NCI-H774 (cell line): ENCODE measurements at places on chromosomes 2 and 18.

GRCh38 chr2:8608411-8608954 is 73.4 kb upstream of the ID2 start:
- no peak for DNase-seq

- no peak for DNase-seq
Measured at GRCh38 chr18:70620837-70621612, 332.2 kb downstream of the SOCS6 start.

DNA sequence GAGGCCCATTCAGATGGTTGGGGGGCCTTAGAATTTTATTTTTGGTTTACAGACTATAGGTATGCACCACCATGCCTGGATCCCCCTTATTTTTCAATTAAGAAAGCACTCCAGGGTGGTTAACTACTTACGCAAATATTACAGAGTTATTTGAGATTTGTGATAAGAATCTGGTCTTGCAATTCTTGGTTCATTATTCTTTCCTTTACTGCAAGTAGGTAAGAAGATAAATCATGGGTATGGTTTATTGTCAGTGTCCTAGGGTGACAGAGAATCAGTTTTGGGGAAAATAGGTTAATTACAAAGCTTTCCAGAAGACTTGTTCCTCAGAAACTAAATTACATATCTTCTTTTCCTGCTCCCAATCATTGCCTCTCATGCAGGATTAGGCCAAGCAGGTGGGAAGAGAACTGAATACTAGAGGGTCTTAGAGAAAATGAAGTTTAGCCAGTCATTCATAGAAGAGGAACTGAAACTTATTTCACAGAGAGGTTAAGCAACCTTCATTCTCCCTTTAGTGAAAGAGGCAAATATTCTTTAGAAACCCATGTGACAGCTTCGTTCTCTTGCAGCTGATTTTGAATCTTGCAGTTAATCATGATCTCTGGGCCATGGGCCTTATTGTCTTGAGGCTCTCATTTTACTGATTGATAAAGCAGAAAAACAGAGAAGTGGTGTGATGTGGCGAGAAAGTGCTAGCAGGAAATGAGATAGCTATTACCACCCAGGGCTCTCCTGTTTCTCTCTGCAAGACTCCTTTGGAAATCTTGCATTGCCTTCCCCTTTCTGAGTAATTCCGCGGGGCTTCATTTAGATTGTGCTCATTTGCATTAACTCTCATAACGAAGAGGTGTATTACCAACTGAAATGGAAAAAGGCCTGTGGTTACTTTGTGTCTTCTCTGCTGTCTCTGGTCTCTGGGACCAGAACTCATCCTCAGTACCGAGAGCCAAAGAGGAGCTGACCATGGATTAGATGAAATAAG is 44.8 kb upstream of the ARHGAP25 start:
- DNase-seq = no peak

DNA sequence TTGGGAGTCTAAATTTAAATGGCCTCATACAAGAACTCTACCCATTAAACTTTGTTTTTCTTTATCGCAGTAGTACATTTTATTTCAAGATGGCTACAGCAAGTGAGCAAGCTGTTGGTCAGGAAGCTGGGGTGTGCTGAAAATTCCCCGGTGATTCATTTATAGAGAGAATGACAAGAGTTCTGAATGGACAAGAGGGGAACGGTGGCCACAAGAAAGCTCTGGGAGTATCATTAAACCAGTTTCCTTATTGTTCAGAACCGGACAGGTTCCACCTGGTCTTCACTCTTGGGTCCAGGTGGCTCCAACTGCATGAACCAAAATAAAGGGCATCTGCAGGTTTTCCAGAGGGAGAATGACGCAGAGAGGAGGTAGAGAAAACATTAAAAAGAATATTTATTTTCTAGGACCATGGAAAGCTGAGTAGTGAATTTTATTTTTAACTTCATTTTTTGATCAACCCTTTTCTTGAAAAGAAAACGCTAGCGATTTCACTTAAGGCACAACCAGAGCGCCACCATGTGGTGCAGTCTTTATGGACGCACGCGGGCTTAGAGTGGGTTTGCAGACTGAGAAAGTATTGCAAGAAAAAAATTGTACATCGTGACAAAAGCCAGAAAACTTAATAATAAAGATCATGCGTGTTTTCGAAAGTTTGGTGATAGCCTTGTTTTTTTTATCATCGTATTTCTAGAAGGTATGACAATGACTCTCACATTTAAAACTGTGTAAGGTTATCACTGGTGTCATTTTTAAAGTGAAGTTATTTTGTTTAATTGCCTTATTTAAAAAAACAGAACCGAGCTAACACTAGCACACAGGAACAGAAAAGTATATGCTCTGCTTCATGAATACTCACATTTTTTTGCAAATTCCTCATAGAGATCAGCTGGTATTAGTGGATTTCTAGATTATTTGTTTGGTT is 97.9 kb upstream of the NOL4 start:
- DNase-seq = peak; percentile 70

DNA sequence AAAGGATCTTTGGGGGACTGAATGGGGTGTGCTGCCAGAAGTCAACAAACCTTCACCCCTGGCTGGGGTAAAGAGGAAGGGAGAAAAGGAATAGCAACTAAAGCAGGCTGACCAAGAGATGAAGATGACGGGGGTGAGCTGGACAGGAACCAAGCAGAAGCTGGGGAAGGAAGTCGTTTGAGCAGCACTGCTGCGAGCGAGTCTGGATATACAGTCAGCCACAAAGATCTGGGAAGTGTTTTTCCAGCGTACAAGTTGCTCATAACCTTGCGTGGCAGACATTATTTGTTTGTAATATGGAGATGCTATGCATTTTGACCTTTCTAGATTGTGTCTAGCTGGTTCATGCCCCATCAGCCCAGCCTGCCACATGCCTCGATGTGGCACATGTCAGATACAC is 71.2 kb downstream of the EIF2AK3 start:
- DNase-seq = no peak
